H1 (cell line): ENCODE measurements at places on chromosomes 2 and 18. TPM values are rescaled to one million over a fixed set of nuclear protein-coding genes. Genes with fewer than 3 reads are reported as not detected.

Gene FOXI3
- 15.9 and 17.1 TPM in 2 replicates for total RNA-seq

Gene CRYGD
- total RNA-seq: 0.98 and 2.9 TPM in 2 replicates

Gene IL36B
- not detected in 2 replicates for total RNA-seq

Gene CMPK2
- total RNA-seq: 0.28 and 0.31 TPM in 2 replicates

GRCh38 chr2:169734169-169734847 is 676 bp downstream of the KLHL23 start:
- no peaks in the 10 kb centered on the region for H3K27me3 ChIP-seq
- peak overlapping the region; percentile 85; the same call in 1 of the 2 replicates for H3K27ac ChIP-seq
- DNase-seq: no peak

GRCh38 chr18:40006634-40007033 is 1948.4 kb upstream of the PIK3C3 start:
- H3K4me3 ChIP-seq: no peak overlapping the region
- no peaks in the 10 kb centered on the region; the same call in 1 of the 2 replicates for H3K36me3 ChIP-seq
- no peak overlapping the region for H3K27ac ChIP-seq
- H3K4me1 ChIP-seq: no peaks in the 10 kb centered on the region

DNA sequence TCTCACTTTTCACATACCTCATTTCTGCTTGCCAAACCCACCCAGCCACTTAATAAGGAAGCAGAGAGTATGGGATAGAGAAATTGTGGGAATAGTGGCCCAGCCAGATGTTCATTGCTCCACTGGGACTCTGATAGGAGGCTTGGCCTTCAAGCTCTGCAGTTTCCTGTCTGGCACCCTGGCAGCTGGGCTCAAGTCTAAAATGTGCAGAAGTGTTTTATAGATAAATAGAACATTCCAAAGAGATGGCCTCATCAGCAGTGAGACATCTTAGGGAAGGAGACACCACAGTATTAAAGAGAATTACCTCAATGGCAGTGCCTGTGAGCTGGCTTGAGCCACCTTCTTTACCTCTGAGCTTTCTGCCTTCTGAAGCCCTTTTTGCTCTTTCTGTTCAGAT is 24.7 kb downstream of the COPS7B start:
- no peaks in the 10 kb centered on the region for H3K27me3 ChIP-seq
- no peak overlapping the region for H3K4me3 ChIP-seq
- H3K4me1 ChIP-seq: no peaks in the 10 kb centered on the region
- peaks cover 7% of the 10 kb centered on the region; the same call in 1 of the 2 replicates for H3K36me3 ChIP-seq
- H3K27ac ChIP-seq: no peak overlapping the region
- no peak for DNase-seq

- no peak for DNase-seq
- H3K4me3 ChIP-seq: peak overlapping the region; percentile 95
- no peaks in the 10 kb centered on the region for H3K4me1 ChIP-seq
- H3K27me3 ChIP-seq: no peaks in the 10 kb centered on the region
- H3K36me3 ChIP-seq: no peaks in the 10 kb centered on the region; the same call in 1 of the 2 replicates
- H3K27ac ChIP-seq: no peak overlapping the region
These were observed 447 bp downstream of the RETSAT start for GRCh38 chr2:85353876-85354285.
